ENCODE measurements at places on chromosomes 2 and 18.

GRCh38 chr2:104901037-104901881 is 47.3 kb downstream of the POU3F3 start:
- DNase-seq, result no peak

DNA sequence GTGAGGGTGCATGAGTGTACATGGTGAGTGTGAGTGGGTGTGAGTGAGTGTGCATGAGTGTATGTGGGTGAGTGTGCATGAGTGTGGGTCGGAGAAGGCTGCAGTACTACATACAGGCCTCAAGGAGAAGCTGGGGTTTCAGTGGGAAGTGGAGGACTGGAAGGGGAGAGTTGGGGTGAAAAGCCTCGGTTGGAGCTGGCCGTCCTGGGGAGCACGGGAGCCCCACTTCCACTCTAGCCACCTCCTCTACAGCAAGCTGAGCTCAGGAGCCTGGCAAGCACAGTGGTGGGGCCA is 68.7 kb upstream of the HPCAL1 start:
- DNase-seq, result no peak

DNA sequence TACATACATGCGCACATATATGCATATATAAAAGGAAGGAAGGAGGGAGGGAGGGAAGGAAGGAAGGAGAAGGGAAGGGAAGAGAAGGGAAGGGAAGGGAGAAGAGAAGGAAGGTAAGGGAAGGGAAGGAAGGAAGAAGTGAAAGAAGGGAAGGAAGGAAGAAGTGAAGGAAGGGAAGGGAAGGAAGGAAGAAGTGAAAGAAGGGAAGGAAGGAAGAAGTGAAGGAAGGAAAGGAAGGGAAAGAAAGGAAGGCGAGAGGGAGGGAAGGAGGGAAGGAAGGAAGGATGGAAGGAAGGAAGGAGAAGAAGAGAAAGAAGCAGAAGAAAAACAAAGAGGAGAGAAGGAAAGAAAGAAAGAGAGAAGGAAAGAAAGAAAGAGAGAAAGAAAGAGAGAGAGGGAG is 16.9 kb downstream of the COL6A3 start:
- DNase-seq, result no peak

GRCh38 chr2:13255485-13255884 is 538.7 kb downstream of the TRIB2 start:
- no peak for DNase-seq

- DNase-seq, result no peak
Observed at GRCh38 chr18:79864006-79864725, 66.4 kb downstream of the KCNG2 start.

DNA sequence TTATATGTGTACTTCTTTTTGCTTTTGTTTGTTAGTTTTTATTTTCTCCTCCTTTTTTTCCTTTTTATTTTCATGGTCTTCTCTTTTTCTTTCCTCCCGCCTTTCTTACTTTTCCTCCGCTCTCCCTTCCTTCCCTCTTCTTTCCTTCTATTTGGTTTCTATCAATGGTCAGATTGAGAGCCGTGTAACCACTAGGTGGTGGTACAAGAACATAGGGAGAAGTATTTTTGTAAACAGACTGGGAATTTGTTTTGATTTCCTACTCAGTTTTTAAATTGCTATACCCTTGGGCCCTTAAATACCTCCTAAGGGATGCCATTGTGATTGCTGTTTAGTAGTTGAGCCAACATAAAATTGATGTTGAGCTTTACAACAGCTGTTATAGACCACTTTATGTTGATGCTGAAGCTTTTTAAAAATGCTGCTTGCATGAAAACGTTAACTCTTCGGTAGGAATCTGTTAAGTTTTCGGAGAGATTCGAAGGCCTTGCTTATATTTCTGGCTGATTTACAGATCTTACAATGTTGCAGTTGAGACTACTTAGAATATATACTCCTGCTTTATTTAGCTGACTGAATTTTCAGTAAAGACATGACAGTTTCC is 124.2 kb downstream of the UBE2E3 start:
- DNase-seq, result peak; percentile 68

GRCh38 chr2:29239209-29239960 is 124.2 kb downstream of the CLIP4 start:
- DNase-seq, result peak; percentile 9

DNA sequence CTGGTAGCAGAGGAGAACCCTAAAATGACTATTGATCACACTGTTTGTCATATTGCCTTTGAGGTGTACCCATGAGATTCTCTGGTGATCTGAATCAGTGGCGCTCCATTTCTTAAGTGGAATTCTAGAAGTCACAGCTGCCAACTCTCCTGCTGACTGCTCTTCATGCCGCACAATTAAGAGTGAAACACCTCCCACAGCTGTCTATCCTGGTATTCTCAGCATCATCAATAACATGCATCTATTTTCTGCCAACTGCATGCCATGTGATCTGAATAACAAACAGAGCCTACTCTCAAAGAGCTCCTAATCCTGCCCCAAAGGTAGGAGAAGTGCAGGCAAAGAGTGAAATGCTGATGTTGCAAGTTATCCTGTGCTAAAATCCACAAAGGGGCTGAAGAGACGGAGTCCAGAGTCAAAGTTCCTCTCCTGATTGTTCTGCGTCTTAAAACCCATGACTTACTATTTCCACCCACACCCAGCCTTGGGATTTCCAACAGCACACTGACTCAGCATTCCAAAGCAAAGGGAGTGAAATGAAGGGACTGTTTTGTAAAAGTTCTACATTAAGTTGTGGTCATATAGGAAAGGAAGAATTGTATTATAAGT is 13.7 kb upstream of the DAPL1 start:
- peak; percentile 52 for DNase-seq

DNA sequence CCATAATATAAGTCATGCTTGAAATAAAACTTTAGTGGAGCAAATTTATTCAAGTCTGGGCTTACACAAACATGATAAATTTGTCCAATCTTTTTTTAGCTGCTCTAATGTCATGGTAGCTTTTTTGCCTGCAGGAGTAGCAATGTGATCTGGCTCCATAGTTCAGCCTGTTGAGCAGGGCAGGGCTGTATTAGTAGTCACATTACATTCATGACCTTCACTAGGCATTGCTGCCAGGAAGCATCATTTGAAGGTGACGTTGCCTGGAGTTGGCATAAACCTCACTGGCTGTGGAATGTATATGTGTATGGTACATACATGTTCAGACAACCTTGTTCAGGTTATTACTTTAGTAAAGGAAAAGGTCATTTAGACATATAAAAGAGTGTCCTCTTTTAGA is 76.6 kb downstream of the CCDC85A start:
- DNase-seq, result no peak

- peak; percentile 88 for DNase-seq
Observed at GRCh38 chr18:59502274-59503175, 143.5 kb upstream of the LMAN1 start.

- peak; percentile 77 for DNase-seq
Observed at GRCh38 chr18:59837586-59837985, 62.2 kb upstream of the PMAIP1 start.

- no peak for DNase-seq
Observed at GRCh38 chr2:67142071-67142470, 255.1 kb upstream of the ETAA1 start.

- DNase-seq, result no peak
Observed at GRCh38 chr2:12990523-12990922, 273.8 kb downstream of the TRIB2 start.

GRCh38 chr2:168913495-168913894 is 12.4 kb downstream of the G6PC2 start:
- DNase-seq, result no peak

GRCh38 chr2:23386339-23387220 is 1.6 kb downstream of the KLHL29 start:
- DNase-seq, result peak; percentile 20

- DNase-seq, result no peak
Observed at GRCh38 chr2:173814306-173814705, 150.9 kb downstream of the SP3 start.

DNA sequence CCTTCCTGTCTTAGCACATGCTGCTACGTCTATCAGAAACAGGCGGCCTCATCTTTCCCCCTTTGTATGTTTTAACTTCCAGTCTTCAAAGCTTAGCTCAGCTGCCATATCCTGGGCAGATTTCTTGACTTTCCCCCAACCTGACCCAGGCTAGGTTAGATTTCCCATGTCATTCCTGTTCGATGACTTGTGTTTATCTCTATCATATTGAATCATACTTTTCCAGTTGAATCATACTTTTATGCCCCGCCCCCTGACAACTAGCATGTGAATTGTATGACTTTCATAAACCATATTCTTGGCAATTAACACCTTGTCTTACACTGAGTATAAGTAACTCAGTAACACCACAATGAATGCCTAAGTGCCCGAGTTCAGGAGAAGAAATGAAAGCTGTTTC is 128.3 kb downstream of the CYRIA start:
- DNase-seq, result no peak

DNA sequence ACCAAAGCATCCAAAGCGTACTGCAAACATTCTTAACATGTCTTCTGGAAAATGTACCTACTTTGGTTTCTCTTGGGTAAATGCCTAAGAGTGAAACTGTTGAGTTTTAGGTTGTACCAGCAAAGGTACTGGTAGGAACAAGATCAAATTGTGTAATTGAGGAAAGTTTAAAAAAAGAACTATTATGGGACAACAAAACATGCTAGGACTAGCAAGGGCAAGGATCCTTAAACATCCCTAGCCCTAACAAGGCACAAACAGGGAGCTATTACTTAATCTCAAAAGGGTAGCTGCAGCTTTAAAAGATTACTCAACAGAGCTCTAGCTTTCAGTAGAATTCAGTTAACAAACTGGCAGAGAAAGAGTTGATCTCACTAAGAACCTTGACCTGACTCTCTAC is 56.0 kb upstream of the GRB14 start:
- DNase-seq, result no peak

- no peak for DNase-seq
Observed at GRCh38 chr2:86382108-86382507, 44.7 kb upstream of the REEP1 start.

GRCh38 chr18:39296293-39296888 is 1730.8 kb upstream of the CELF4 start:
- DNase-seq, result no peak

DNA sequence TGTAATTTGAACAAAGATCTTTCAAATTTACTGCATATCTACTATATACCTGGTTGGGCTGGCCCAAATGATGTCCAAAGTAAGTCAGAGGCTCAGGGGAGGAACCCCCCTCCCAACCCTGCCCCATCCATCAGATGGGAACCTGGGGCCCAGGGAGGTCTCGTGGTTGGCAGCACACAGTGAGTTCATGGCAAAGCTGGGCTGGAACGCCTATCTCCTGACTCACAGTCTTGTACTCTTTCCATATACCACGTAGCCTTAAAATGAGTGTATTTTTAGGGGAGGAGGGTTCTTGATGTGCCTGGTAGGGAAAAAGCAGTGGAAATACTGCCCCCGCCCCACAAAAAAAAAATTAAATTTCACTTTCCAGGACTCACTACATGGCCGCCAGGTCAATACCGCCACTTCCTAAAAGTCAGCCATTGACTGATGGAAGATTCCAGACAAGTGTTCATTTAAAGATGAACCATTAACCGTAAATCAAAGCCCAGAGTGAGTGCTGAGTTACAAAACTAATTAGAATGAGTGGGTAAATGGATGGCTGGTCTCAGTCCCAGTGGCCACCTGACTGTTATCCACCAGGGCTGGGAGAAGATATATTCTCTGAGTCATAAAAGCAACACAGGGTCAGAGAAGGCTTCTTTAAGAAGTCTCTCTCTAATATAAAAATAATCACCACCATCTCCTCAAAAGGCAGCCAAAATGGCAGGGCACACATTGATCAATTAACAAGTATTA is 80.5 kb downstream of the ZBTB7C start:
- peak; percentile 79 for DNase-seq

GRCh38 chr18:23209796-23210195 is 74.5 kb downstream of the CABLES1 start:
- no peak for DNase-seq

DNA sequence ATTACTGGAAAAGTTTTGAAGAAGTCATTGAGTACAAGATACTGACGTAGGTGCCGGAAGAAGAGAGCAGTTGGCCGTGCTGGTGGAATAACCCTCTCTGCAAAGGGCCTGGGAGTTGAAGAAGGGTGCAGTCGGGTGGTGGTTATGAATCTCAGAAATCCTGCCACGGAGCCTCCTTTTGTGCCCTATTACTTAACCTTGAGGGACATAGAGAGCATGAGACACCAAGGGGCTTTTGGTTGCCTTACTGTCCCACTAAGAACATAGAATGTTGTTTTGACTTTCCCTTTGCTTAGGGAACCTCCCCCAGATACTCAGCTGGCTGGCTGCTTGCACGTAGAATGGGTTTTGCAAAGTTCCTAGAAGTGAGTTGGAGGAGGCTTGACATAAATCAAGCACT is 1.3 kb upstream of the CD28 start:
- DNase-seq, result no peak

DNA sequence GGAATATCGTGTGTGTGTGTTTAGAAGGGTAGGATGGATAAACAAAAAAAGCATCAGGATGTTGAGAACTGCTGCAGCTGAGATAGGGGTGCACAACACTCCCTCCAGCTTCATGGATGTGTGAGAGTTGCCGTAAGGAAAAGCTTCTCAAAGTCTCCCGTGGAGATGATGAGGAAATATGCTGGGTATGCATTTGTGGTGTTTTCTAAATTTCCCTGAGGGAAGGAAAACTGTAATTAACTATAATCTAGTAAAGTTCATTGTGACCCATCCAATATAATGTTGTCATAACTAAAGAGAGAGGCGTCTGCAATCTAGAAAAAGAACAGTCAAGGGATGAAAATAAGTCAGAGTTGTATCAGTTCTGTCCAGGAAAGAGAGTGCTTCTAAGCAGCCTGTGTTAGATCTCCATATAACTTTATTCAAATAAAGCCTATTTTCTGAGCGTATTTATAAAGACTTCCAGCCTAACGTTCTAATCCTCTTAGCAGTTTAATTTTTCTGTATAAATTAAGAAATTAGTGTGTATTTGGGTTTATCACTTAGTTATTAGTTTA is 7.3 kb upstream of the LMAN2L start:
- DNase-seq, result peak; percentile 23

DNA sequence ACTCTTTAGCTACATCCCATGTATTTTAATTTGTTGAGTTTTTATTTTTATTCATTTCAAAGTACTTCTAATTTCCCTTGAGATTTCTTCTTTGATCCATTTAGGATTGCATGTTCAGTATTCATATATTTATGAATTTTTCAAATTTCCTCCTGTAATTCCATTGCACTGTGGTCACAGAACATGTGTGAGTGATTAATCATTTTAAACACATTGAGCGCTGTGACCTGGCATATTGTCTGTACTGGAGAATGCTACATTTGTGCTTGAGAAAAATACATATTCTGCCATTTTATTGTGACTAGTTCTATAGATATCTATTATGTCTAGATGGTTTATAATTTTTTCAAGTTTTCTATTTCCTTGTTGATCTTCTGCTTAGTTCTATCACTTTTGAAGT is 353.7 kb downstream of the RAD51AP2 start:
- no peak for DNase-seq

Measured in EL (cell line).